NCI-H1417 treated with DMSO at 0.1 percent for 48 hours (cell line): ENCODE measurements at places on chromosomes 7 and 10.

GRCh38 chr10:102665904-102666509 is 21.7 kb downstream of the TRIM8 start:
- DNase-seq, result no peak

- DNase-seq, result no peak
These were observed 27.3 kb downstream of the NCOA4 start for GRCh38 chr10:46002916-46003693.

DNA sequence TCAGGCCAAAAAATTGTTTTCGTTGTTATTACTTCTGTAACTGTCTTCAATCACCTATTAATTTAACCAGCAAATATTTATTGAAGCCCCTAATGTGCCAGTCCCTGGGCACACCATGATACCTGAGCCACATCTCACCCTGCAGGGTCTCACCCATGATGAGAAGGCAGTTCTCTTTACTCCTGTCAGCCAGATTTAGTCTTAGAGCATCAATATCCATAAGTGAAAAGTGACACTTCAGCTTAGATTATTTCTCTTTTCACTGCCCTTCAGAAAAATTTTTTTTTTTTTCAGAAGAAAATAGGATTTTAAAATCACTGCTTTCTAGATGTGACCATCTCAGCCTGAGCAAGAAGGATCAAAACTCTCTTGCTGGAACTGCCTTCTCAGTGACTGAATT is 258.6 kb upstream of the NFE2L3 start:
- no peak for DNase-seq

- DNase-seq, result no peak
These were observed 599.3 kb upstream of the CELF2 start for GRCh38 chr10:10418387-10418786.

DNA sequence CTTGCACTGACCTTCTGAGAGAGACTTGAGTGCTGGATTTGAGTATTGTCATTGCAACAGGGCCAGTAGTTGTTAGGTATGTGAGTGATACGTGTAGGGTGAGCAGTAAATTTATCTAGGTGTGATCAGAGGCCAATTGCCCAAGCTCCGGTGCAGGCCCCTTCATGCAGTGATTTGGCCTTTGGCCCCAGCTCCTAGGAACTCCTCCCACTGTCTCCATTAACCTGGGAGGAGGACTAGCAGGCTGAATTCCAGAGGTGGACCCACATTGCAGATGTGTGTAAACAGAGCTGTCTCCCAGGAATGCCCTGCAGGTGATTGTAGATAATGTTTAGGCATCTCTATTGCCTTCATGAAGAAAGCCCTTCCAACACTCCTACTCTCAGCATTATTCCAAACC is 19.5 kb downstream of the TCF7L2 start:
- DNase-seq, result no peak

GRCh38 chr10:71811351-71811750 is 38.0 kb upstream of the VSIR start:
- no peak for DNase-seq

GRCh38 chr10:30917789-30918188 is 113.9 kb downstream of the ZNF438 start:
- no peak for DNase-seq

DNA sequence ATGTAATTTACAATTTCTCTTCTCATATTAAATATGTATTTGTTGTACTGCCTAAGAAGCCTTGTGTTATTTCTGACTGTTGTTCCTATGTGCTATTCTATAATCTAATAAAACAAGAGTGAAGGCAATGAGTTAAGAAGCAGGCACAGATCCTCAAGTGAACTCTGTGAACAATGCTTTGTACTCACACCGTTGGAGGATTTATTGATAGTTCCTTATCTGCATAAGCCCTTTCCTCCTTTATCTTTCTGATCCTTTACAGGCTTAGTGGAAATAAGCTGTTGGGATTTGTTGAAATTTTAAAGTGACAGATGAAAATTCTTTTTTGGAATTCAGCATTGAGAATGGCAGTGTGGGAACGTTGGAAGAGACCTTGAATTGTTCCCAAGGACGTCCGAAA is 329.6 kb upstream of the NPVF start:
- no peak for DNase-seq

- DNase-seq, result no peak
These were observed 15.0 kb downstream of the PDLIM1 start for GRCh38 chr10:95275726-95276366.

GRCh38 chr7:35037211-35037525 is at the start of gene DPY19L1:
DPY19L1 (minus strand) TSS chr7:35037485; CDS start chr7:35037394, 91 bp downstream.
- no peak for DNase-seq

GRCh38 chr7:73895626-73896025 is 34.7 kb downstream of the TMEM270 start:
- DNase-seq, result no peak

DNA sequence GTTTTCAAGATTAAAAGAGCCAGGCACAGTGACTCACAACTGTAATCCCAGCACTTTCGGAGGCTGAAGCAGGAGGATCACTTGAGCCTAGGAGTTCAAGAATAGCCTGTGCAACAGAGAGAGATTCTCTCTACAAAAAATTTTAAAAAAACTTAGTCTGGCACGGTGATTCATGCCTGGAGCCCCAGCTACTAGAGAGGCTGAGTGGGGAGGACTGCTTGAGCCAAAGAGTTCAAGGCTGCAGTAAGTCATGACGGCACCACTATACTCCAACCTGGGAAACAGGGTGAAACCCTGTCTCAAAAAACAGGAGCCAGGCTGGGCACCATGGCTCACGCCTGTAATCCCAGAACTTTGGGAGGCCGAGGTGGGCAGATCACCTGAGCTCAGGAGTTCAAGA is 86.6 kb upstream of the KCTD7 start:
- DNase-seq, result no peak

DNA sequence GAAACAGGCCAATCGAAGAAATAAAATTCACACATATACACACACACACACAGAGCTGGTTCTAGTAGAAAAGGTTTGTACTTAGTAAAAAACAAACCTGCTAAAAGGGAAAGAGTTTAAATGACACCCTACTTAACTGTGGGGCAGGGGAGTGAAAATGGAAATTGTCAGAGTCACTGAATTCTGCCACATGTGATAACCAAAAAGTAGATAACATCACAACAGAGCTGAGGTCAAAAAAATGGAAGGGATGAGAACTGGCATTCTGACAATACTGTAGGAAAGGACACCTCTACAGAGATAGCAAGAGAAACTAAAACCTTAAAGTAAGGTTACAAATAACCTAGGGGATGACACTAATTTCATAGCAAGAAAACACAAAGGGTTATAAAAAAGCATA is 74.6 kb downstream of the CACUL1 start:
- no peak for DNase-seq

- no peak for DNase-seq
These were observed 31.9 kb upstream of the SGCE start for GRCh38 chr7:94687810-94688209.

DNA sequence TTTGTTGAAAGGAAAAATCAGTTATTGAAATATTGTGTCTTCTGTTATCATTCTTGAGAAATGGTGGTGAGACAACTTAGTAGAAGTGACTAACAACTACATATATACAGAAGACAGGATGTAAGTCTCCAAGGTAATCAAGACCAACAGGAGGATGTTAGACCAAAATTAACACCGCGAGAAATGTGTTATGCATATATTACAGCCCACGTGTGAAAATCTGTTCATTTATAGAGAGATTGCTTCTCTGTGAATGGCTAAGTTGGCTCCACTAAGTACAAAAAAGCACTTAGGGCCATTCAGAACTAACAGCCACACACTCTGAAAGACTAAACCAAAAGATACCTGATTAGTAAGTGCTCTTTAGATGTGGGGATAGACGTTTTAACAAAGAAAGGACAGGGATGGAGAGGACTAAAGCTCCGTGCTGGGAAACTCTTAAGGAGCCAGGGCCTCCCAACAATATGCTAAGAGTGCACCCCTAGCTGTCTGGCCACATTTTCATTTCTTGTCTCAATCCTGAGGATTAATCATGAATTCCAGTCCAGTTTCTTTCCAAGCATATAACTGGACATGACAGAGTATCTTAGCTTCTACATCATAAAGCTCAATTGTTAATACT is 26.5 kb downstream of the HDAC9 start:
- DNase-seq, result no peak

- DNase-seq, result no peak
These were observed 28.4 kb upstream of the IFRD1 start for GRCh38 chr7:112421666-112422486.

- no peak for DNase-seq
These were observed 658 bp upstream of the SGCE start for GRCh38 chr7:94656658-94656924.

DNA sequence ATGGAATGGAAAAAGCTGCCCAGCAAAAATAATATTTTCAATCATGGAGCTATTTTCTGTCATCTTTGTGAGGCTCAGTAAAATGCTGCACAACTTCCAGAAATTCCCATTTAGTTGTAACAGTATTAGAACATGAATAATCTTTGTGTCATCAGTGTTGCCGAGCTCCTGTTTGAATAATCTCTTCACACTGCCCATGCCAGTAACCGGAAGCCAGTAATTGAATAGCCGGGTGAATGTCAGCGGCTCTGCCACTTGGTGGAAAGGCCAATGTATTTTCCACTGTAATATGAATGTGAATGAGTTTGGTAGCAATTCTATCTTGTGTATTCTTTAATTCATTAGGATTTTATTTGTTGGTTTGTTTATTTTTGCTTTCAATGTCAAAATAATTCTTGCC is 172.5 kb upstream of the INSYN2A start:
- no peak for DNase-seq

GRCh38 chr10:3666525-3667302 is 118.3 kb downstream of the KLF6 start:
- DNase-seq, result no peak

DNA sequence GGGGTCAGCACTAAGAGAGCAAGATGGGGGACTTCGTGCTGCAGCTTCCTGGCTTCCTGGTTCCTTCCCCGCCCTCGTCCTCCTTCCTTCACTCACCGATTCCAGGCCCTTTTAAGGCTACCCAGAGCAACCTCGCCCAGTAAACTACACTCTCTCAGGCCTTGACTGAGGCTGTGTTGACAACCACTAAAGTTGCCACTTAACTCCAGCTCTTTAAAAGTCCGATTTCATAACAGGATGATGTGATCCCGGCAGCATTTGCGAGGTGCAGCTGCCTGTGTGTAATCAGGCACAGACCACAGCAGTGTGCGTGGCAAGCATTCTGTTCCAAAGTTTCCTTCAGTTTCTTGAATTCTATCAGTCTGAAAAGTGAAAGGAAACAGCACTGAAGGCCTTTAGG is 110.6 kb downstream of the RAB11FIP2 start:
- no peak for DNase-seq

- DNase-seq, result no peak
These were observed 5.5 kb downstream of the PFKP start for GRCh38 chr10:3072641-3073360.

- no peak for DNase-seq
These were observed 1.2 kb downstream of the COL26A1 start for GRCh38 chr7:101363734-101364374.

DNA sequence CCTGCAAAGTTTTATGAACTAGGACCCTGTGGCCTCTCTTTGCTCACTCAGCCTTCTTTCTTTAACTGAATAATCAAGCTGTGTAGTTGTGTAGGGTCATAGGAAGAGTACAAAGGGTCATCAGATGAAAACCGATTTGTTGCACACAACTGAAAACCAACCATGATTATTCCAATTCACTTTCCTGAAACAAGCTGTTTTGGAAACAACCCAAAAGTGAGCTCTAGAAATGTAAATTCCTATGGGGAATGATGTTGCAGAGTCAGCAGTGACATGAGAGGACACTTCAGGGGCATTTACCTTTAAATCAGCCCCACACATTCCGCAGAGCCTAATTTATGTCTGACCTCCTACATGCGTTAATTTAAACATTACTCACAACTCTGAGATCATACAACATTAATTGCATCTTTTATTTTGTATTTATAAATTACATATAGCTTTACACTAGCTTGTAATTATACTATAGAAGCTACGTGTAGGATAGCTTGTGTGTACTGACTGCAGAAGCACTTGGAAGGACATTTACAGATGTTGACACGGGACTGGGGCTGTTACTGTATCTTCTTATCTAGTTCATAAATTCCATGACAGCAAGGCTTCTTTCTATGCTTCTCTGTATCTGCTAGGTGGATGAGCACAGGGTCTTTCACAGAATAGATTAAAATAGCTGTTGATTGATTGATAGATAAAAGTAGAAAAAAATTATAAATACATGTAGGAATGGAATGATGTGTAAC is 139.9 kb upstream of the AKR1E2 start:
- no peak for DNase-seq

- no peak for DNase-seq
These were observed 51.9 kb upstream of the CAPZA2 start for GRCh38 chr7:116810267-116811116.

- DNase-seq, result no peak
These were observed 8.0 kb upstream of the RAMP3 start for GRCh38 chr7:45149606-45150005.

- DNase-seq, result no peak
These were observed 84.5 kb downstream of the HIF1AN start for GRCh38 chr10:100620087-100620835.

GRCh38 chr7:19964246-19964645 is 190.8 kb upstream of the TMEM196 start:
- DNase-seq, result no peak

- DNase-seq, result no peak
These were observed 79.0 kb downstream of the GRB10 start for GRCh38 chr7:50703654-50704053.

DNA sequence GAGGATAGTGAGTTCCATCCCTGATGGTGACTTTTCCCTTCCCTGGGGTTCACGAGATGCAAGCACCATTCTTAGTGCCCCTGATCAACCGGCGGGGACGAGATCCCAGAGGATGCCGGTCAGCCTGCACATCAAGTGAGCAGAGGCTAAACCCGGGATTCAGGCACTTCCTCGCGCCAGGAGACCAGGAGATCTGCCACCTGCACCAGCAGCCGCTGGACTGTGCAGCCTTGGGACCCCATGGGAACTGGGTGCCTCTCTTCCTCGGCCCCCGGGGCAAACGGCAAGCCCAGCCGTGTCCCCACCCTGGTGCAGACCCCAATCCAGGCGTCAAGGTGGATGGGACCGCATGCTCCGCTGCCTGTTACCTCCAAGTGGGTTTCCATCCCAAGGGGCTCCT is 88.5 kb downstream of the TCERG1L start:
- DNase-seq, result no peak

GRCh38 chr10:129498680-129499079 is 31.6 kb downstream of the MGMT start:
- DNase-seq, result no peak

- DNase-seq, result no peak
These were observed 802.5 kb downstream of the GRM8 start for GRCh38 chr7:126450269-126450671.

DNA sequence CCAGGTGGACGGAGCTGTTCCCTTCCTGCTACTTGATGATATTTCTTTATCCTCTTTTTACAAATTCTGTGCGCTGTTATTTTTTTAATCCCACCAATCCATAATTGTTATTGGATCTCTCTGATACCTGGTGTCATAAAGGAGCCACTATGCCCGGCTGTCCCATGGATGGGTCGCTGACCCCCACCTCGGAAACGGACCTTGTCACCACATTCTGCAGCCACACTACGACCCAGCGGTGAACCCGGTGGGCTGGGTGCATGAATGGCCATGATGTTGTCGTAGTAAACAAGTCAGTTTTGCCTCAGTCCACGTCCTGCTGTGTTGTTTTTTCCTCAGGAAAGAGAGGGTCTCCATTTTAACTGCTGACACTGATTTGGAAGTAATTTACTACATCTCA is 112.2 kb downstream of the PKD1L1 start:
- no peak for DNase-seq
